Fibroblast of skin of right quadriceps (primary cell): ENCODE measurements at places on chromosomes 16 and 17.

DNA sequence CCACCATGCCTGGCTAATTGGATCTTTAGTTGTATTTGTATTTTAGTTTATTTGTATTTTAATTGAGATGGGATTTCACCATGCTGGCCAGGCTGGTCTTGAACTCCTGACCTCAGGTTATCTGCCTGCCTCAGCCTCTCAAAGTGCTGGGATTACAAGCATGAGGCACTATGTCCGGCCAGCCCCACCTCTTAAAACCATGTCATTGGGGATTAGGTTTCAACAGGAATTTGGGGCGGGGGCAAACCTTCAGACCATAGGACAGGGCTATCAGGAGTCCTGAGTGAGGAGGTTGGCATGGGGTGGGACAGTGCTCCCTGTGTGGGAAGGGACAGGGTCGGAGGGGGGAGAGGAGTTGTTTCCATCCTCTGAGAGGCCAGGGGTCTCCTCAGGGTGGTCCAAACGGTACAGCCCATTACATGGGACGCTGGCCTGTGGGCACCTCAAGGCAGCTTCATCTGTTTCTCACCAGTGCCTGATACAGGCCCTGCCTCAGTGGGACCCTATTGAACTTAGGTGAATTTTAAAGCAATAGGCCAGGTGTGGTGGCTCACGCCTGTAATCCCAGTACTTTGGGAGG, 21.6 kb downstream of the GAA start:
- DNase-seq: no peak

GRCh38 chr16:89330177-89330856, 112.8 kb downstream of the ZNF778 start:
- no peak for DNase-seq

GRCh38 chr17:76428511-76428910, 24.4 kb downstream of the UBE2O start:
- no peak for DNase-seq

- no peak for DNase-seq
These were observed 10.1 kb upstream of the PRM1 start for GRCh38 chr16:11291091-11291703.

DNA sequence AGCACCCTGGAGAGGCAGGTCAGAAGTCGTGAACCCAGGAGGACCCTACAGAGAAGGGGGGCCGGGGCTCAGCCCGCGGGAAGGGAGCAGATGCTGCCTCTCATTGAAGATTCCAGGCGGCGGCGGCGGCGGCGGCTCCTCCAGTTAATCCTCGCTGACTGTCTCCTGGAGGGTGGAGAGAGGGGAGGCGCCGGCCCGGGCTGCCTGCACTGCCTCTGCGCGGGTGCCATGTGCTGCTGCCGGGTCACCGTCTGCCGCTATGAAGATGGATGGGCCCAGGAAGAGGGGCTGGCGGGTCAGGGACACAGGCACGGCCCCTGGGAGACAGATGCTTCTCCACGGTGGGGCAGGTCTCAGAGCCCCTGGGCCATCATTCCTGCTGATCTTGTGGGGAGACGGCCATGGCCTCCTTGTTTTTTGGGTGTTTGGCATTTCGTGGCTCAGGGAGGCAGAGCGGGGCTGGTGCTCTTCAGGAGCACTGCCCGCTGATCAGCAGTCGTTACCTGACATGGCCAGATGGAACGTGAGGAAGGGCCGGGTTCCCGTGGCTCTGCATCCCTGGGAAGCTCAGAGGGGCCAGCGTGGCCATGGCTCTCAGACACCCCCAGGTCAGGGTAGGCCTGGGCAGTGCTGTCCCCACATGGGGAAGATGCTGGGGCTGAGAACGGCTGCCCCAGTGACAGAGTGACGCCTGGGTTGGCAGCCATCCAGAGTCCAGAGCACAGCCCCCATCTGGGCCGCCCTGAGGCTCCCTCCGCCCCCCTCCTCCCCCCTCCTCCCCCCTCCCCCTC, 36.1 kb downstream of the GINS2 start:
- peak; percentile 80 for DNase-seq

GRCh38 chr17:69173118-69173517, 31.4 kb upstream of the ABCA6 start:
- DNase-seq: no peak

- peak; percentile 42 for DNase-seq
These were observed 1.9 kb downstream of the PHF12 start for GRCh38 chr17:28949185-28950016.

DNA sequence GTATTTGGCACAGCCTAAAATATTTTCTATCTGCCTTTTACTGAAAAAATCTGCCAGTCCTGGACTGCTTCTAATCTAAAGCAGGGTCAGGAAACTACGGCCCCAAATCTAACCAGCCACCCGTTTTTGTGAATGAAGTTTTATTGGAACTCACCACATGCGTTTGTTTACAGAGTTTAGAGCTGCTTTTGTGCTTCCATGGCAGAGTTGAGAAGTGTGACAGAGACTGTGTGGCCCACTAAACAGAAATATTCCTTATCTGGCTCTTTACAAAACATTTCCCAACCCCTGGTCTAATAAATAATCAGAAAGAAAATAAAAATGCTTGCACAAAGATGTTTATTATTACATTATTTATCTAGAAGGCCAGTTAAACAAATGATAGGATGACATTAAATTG, 110.2 kb downstream of the COPRS start:
- DNase-seq: no peak

DNA sequence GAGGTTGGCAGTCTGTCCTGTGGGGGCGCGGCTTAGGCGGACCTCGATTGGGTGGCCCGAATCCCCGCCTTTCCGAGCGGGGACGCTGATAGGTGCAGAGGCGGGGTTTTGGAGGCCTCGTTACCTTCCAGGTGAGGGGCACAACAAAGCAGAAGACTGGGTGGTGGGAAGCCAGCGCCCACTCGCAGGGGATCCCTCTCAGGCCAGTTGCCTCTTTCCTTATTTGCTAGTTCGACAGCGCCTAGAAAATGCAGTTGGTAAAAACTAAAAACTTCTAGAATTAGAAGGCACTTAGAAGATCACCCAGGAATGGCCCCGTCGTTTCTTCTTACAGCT, 730 bp downstream of the KAT7 start:
- no peak for DNase-seq

- DNase-seq: no peak
These were observed 42.6 kb upstream of the ZNF469 start for GRCh38 chr16:88339930-88340754.

DNA sequence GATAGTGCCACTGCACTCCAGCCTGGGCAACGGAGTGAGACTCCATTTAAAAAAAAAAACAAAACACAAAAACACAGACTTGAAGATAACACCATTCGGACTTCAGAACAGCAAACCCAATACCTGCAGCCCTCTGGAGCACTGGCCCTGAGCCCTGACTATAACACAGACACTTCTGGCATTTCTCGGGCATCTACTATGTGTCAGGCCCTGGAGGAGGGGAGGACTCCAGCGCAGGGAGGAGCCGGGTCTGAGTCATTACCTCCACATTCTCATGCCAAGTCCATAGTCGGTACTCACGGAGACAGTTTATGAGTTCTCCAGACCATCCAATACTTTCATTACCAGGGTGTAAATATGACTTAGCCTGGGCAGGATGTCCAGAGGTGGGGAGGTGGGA, 48.8 kb downstream of the PITPNM3 start:
- peak; percentile 71 for DNase-seq

DNA sequence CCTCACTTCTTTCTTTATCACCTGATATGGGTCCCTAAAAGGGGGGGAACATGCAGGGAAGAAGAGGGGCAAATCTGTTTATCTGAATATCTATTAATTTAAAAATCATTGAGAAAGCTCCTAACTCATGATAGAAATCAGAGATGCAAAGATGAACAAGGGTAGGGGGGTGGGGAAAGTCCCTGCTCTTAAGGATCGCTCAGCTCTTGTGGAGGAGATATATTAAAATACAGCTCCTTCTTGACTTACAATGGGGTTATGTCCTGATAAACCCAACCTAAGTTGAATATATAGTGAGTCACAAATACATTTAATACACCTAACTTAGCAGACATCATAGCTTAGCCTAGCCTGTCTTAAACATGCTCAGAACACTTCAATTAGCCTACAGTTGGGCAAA, 237.5 kb downstream of the MAF start:
- DNase-seq: no peak

GRCh38 chr17:5706577-5707210, 122.4 kb upstream of the NLRP1 start:
- peak; percentile 35 for DNase-seq

GRCh38 chr16:65463652-65464260, 341.9 kb upstream of the CDH11 start:
- no peak for DNase-seq

- peak; percentile 44 for DNase-seq
These were observed 431.9 kb downstream of the SHISA9 start for GRCh38 chr16:13333336-13333735.

DNA sequence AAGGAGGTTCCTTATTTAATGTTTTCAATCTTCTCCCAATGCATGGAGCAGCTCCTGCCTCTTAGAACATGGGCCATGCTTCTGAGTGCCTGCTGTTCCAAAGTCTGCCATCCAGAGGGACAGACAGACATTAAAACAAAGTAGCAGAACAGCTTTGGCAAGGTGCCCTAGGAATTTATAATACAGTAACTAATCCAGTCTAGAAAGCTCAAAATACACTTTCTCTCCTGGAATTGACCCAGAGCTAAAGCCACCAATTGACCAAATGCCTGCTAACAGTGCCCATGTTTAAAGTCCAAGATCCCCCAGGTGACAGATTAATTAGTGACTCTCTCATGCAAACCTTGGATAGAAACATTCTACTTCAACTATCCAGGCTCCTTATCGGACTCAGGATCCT, 11.1 kb upstream of the CHRNE start:
- no peak for DNase-seq

GRCh38 chr17:81865733-81866439, 5.3 kb downstream of the ARHGDIA start:
- no peak for DNase-seq

DNA sequence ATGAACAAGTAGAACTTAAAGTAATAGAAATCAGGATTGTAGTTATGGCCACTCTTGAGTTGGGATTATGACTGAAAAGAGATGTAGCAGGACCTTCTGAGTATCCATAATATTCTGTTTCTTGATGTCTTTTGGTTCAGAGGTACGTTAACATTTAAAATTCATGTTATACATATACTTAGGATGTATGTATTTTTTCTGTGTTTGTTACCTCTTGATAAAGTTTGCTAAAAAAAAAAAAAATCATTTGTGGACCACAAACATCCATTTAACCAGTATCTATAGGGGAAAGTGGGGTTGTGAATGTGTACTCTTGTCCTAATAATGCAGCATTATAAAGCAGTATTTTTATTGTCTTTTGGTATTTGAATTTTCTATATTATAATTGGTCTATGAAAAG, 65.6 kb downstream of the BCAS3 start:
- no peak for DNase-seq

DNA sequence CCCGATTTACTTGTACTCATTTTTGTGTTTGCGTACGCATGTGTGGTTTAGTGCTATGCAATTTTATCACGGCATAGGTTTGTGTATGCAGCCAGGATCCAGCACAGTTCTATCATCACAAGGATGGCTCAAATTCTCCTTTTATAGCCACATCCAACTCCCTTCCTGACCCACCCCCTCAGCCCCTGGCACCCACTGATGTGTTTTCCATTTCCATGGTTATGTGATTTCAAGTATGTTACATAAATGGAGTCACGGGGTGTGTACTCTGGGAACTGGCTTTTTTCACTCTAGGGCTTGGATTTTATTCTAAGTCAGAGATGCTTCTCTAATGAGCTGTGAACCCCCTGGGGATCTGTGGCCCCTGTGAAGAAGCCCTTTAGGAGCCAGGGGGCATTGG, 16.8 kb downstream of the IL4R start:
- peak; percentile 89 for DNase-seq

- DNase-seq: no peak
These were observed 6.1 kb downstream of the GAST start for GRCh38 chr17:41718287-41718645.

DNA sequence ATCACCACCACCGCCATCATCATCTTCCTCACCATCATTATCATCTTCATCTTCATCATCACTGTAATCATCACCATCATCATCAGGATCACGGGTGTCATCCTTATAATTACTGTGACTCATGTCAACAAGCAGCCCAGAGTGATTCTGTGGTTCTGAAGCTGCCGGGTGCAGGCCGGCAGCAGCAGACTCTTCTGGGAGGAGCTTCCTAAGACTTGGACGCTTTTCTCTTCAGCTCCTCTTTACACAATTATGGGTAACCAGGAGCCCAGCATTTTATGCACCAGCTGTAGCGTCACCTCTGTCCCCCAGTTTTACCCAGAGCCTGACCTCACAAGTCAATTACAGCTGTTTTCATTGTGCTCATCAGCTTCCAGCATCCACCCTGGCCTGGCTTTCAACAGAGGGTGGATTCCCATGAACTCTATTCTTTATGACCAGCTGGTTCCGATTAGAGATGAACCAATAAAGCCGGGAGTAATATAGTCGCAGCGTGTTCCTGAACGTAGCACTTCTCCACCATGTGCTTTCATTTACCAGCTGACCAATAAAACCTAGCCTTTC, 275.8 kb downstream of the FOXL1 start:
- peak; percentile 96 for DNase-seq

DNA sequence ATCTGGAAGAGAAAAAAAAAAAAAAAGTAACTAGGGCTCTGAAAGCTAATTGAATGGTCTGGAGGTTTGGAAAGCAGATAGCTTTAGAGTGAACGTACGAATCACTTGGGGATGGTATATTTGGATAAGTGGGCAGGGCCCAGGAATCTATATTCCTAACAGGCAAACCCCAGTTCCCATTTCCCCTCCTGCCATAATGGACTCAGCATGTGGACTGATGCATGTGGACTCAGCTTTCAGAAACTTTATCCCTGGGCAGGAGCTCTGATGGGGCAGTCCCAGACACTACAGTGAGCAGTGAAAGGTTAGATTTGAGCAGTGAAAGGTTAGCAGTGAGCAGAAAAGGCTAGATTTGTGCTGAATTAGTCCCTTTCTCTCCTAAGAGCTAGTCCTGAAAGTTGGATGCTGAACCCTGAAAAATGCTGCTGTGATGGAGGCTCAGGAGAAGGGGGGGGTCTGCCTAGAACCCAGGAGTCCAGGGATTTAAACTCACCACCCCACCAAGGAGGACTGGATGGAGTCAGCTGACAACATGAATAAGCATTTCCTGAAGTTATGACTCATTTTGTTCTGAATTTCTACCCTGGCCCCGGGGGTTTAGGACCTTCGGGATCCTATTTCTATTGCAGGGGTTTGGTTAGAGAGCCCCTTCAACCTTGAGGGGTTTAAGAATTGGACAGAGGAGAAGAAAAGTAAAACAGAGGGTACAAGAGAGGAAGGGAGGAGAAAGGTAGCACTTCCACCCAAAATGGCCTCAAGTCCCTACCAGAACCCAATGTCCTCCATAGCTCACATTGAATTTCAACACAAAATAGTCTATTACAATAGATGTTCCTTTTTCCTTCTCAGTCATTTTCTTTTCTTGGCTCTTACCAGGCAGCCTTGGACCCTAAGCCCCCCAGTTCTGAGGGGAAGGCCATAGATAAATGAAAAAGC, 10.3 kb upstream of the FZD2 start:
- DNase-seq: peak; percentile 80
